Stimulated activated CD8-positive, alpha-beta memory T cell treated with anti-CD3 and anti-CD28 coated beads, Interleukin-7, amount 100 ng/mL, for 24 hours (primary cell): ENCODE measurements at places on chromosomes 13 and 19.

- DNase-seq, result no peak
These were observed 952.1 kb downstream of the DIAPH3 start for GRCh38 chr13:59211606-59212005.

DNA sequence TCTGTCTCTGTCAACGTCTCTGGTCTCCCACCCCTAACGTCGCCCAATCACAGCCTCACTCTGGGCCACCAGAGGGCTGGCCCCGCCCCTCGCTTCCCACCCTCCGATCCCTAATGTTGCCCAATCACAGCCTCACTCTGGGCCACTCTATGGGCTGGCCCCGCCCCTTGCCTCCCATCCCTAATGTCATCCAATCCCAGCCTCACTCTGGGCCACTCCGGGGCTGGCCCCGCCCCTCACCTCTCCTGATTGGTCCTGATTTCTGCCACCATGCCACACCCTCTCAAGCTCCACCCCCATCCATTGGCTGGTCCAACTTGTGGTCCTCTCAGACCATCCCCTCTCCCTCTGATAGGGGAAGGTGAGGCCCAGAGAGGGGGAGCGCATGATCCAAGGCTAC lies 24.9 kb downstream of the CELF5 start:
- DNase-seq, result no peak

DNA sequence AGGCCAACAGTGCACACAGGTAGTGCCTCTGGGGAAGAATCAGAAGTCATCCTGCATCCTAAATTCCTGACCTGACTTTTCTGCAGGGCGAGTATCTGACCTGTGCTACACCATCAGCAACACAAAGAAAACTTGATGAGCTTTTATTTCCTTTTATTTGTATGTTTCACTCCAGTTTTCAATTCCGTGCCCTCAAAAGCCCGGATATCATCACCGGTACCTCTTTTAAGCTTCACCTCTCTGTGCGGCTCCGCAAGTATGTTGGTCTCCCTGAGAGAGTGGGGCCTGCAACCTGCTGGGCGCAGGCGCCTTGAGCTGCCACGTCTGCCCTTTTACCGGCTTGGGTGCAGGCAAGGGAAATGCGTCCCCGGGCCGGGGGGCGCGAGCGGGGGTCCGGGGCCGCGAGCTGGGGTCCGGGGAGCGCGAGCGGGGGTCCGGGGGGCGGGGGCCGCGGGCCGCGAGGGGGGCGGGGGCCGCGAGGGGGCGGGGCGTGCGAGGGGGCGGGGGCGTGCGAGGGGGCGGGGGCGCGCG lies 4.3 kb upstream of the DUXA start:
- no peak for DNase-seq

GRCh38 chr19:33370783-33371182 lies 2.7 kb upstream of the CEBPG start:
- no peak for DNase-seq

GRCh38 chr19:41753159-41753558 lies 2.2 kb upstream of the CEACAM6 start:
- peak; percentile 64 for DNase-seq

- no peak for DNase-seq
These were observed 3.0 kb downstream of the RPL13A start for GRCh38 chr19:49490287-49491029.

DNA sequence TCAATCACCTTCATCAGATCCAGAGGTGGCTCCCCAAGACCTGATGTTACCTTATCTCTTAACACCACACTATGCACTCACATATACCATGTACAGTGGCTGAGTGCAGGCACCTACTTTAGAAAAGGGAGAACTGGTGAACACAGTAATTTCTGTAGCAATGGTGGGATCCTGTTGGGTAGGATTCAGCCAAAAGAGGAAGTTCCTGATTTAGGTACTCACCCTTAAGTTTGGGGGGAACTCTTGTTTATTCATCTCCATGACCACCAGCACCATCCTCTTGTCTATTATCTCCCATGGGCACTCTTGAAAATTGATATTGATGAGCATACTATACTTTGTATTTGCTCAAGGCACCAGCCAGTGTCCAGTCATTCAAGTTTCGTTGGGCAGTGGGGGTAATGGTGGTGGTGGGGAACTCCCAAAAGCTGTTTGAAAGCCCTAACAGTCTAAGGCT lies 324.4 kb downstream of the LMO7 start:
- no peak for DNase-seq
